ENCODE measurements at places on chromosomes 5 and 9. TPM values are rescaled to one million over a fixed set of nuclear protein-coding genes. Genes with fewer than 3 reads are reported as not detected.

MARVELD2 gene
- 0.26 TPM for total RNA-seq

NCS1 gene
- 4.0 TPM for total RNA-seq

CDO1 gene
- 0.30 TPM for total RNA-seq

CCDC69 gene
- 89.1 TPM for total RNA-seq

- H3K4me1 ChIP-seq: no peaks in the 10 kb centered on the region
- H3K36me3 ChIP-seq: no peaks in the 10 kb centered on the region
- H3K4me3 ChIP-seq: no peak overlapping the region
- H3K27ac ChIP-seq: no peak overlapping the region
- no peaks in the 10 kb centered on the region for H3K27me3 ChIP-seq
Measured at GRCh38 chr5:130994496-130995253, 170.4 kb downstream of the HINT1 start.

- no peak overlapping the region for H3K4me3 ChIP-seq
- H3K27ac ChIP-seq: no peak overlapping the region
- H3K4me1 ChIP-seq: no peaks in the 10 kb centered on the region
- H3K27me3 ChIP-seq: peaks cover 8% of the 10 kb centered on the region
- H3K36me3 ChIP-seq: no peaks in the 10 kb centered on the region
Measured at GRCh38 chr5:112573441-112573840, 154.4 kb upstream of the EPB41L4A start.

DNA sequence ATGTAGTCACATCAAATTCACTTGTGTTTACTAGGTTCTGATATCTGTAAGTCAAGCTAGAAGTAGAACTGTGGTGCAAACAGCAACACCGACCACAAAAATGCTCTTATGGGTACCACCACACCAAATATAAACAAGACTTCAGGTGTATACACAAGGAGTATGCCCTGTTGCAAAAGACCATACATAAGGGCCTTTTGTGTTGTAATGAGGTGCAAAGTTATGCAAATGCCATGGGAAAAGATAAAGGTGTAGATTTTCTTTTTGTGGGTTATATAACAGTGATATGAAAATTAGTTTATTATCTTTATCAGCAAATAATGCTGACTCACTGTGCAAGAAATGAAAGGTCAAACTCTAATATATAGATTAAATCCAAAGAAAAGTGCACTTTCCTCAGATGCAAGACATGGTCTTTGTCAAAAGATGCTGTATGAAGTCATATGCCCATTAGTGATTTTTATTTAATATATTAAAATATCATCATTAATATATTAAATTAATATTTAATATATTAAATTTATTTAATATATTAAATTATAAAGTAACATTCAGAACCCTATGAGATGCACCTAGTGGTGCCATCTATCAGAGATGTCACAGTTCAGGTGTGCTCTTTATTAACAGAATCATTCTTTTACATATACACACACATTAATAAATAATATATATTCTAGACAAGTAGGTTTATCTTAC lies 26.7 kb upstream of the ALDH1A1 start:
- no peaks in the 10 kb centered on the region for H3K27me3 ChIP-seq
- H3K4me3 ChIP-seq: no peak overlapping the region
- H3K27ac ChIP-seq: no peak overlapping the region
- H3K36me3 ChIP-seq: no peaks in the 10 kb centered on the region

DNA sequence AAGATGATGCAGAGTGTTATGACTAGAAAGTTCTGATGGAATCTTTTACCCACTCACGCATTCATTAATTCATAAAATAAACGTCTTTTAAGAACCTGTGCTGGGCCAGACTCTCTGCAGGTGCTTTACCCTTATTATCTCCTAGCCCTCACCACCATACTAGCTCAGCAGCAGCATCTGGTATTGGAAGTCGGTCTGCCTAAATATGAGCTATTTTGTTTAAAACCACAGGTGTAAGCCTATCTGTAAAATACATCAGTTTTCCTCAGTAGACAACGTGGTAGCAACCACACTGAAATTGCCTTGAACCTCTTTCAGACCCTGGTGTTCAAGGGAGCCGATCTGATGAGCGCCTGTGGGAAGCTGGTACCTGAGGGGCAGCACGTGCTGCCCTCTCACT lies 69.4 kb downstream of the PPIC start:
- H3K27ac ChIP-seq: no peak overlapping the region
- H3K4me3 ChIP-seq: no peak overlapping the region
- no peaks in the 10 kb centered on the region for H3K36me3 ChIP-seq
- H3K27me3 ChIP-seq: no peaks in the 10 kb centered on the region

DNA sequence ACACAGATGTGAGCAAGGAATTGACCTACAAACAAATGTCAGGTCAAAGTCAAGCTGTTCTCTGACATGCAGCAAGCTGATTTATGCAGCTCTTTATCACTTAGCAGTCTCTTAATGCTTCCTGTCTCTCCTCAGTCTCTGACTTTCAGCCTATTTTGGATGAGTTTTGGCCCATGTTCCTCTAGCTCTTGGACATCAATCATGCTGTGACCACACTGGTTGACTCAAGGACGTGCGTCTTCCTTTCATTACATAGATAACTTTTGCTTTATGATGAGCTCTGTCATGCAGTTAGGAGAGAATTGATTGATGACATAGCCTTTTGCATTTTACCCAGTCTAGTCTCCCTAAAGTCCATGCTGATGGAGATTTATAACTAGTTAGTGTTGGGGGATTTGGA lies 9.4 kb upstream of the REEP5 start:
- no peak for DNase-seq
- no peaks in the 10 kb centered on the region for H3K27me3 ChIP-seq
- H3K36me3 ChIP-seq: peaks cover 17% of the 10 kb centered on the region
- peak overlapping the region; percentile 52 for H3K27ac ChIP-seq
- H3K4me3 ChIP-seq: no peak overlapping the region
- peaks cover 54% of the 10 kb centered on the region for H3K4me1 ChIP-seq

DNA sequence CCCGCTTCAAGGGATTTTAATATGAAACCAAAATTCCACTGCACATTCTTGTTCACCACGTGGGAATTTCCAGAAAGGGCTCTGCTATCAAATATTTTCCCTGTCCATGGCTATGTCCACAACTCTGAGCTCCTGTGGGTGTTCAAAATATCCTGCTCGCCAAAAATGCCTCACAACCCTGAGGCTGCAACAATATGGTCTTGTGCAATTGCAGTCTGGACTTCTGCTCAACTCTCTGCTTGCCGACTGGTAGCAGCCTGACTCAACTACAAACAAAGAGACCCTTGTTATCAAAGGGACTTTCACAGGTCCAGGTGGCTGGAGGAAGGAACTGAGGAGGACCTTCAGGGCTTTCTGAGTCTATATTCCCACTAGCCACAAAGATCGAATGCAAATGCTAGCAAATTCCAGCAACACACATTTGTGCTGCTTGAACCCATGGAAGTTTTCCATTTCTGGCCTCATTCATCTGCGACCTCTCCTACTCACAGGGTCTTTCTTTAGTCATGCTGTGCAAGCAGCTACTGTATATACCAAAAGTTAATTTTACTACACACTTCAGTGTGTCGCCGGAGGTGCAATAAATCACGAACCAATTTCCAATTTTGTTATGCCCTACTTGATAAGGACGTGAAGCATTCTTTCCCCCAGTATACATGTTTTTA lies 169.2 kb upstream of the SLC30A5 start:
- no peaks in the 10 kb centered on the region for H3K4me1 ChIP-seq
- DNase-seq: no peak
- no peaks in the 10 kb centered on the region for H3K36me3 ChIP-seq
- H3K27ac ChIP-seq: no peak overlapping the region

Measured in activated CD8-positive, alpha-beta memory T cell treated with anti-CD3 and anti-CD28 coated beads, Interleukin-2, amount 10 ng/mL, durations not matched to agents 7 days and 5 days (primary cell).